Suprapubic skin (tissue), 4 donors: ENCODE measurements at places on chromosomes 12 and 14. TPM values are rescaled to one million over a fixed set of nuclear protein-coding genes. Genes with fewer than 3 reads are reported as not detected.

DNA sequence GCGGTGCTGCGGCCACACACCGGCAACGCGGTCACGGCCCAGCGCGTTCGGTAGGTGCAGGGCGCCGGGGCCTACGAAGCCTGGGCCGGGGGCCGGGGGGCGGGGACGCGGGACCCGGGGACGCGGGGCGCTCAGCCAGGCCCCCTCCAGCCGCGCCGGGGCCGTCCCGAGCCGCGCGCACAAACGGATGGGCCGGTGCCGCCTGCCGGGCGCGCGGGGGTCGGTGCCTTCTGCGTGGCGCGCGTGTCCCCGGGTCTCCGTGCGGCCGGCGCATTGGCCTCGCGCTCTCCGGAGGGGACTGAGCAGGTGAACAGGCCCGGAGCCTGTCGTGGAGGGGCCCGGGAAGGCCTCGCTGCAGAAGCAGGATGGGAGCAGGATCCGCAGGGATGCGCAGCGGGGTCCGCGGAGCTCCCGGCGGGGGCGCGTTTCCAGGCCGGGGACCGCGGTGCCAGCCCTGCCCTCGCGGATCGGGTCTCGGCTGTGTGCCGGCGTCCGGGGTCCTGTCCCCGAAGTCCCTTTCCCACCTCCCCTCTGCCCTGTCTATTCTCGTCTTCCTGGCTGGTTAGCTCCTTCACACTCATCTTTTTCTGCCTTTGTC is 421 bp downstream of the GLT1D1 start:
- DNase-seq = no peak
- no peaks in the 10 kb centered on the region for H3K36me3 ChIP-seq
- peaks cover 40% of the 10 kb centered on the region for H3K27me3 ChIP-seq
- H3K27ac ChIP-seq = no peak overlapping the region

- no peak for DNase-seq
- H3K4me1 ChIP-seq = no peaks in the 10 kb centered on the region
- no peak overlapping the region for H3K27ac ChIP-seq
- no peaks in the 10 kb centered on the region for H3K36me3 ChIP-seq
- H3K27me3 ChIP-seq = no peaks in the 10 kb centered on the region
Observed at GRCh38 chr12:102652645-102653313, 172.4 kb upstream of the IGF1 start.

- DNase-seq = no peak
- no peak overlapping the region for H3K27ac ChIP-seq
- H3K27me3 ChIP-seq = no peaks in the 10 kb centered on the region
- peaks cover 9% of the 10 kb centered on the region for H3K4me1 ChIP-seq
- H3K36me3 ChIP-seq = peaks cover 2% of the 10 kb centered on the region
Observed at GRCh38 chr12:95164656-95165055, 52.6 kb downstream of the FGD6 start.

GRCh38 chr12:77204083-77204482 is 138.7 kb upstream of the E2F7 start:
- no peaks in the 10 kb centered on the region for H3K4me1 ChIP-seq
- no peak overlapping the region for H3K4me3 ChIP-seq
- no peak for DNase-seq
- H3K36me3 ChIP-seq = no peaks in the 10 kb centered on the region
- no peak overlapping the region for H3K27ac ChIP-seq

DNA sequence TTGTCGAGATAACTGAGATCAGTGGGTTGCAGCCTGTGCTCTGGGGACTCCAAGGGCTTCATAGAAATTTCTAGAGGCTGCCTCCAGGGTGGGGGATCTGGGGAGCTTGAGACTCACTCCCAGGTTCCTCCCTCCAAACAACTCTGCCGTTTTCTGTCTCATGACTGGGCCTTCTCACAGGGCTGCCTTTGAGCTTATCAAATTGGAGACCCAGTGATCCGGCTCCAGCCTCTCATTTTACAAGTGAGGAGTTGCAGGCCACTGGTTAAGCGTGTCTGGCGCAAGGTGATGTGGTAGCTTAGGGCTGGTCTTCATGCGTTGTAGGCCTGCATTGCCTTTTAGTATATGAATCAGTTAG is 85.8 kb downstream of the SLC25A47 start:
- H3K27ac ChIP-seq = no peak overlapping the region
- H3K4me1 ChIP-seq = peaks cover 12% of the 10 kb centered on the region
- H3K36me3 ChIP-seq = no peaks in the 10 kb centered on the region

DNA sequence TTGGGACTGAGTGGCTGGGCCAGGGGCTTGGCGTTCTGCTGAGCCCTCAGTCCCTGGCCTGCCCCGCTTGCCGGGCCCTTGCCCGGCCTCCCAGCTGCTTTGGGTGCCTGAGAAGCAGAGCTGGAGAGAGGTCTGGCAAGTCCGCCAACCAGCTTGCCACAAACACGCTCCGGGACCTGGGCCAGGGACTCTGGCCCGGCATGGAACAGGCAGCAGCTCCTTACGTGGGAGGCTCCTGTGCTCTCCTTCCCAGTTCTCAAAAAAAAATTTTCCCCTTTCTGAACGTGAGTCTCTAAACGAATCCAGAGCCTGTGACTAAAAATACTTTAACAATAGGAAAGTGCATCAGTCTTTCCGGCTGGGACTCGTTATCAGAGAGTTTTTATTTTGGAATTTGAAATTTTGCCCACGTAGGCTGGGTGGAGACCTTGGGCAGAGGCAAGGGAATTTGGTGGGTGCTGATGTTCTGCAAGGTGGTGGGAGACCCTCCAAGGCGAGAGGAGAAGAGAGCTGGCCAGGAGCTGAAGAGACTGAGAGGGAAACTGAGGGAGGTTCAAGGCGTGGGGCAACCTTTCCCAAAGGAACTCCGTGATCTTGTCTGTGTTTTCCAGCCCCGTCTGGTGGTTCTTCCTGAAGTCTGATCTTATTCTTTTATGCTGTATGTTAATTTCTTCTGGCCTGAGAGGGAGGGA is 6.8 kb upstream of the NR4A1 start:
- no peaks in the 10 kb centered on the region for H3K27me3 ChIP-seq
- H3K27ac ChIP-seq = peak overlapping the region; percentile 74
- no peaks in the 10 kb centered on the region for H3K36me3 ChIP-seq
- peaks cover 54% of the 10 kb centered on the region for H3K4me1 ChIP-seq
- no peak overlapping the region for H3K4me3 ChIP-seq
- DNase-seq = peak; percentile 89

DNA sequence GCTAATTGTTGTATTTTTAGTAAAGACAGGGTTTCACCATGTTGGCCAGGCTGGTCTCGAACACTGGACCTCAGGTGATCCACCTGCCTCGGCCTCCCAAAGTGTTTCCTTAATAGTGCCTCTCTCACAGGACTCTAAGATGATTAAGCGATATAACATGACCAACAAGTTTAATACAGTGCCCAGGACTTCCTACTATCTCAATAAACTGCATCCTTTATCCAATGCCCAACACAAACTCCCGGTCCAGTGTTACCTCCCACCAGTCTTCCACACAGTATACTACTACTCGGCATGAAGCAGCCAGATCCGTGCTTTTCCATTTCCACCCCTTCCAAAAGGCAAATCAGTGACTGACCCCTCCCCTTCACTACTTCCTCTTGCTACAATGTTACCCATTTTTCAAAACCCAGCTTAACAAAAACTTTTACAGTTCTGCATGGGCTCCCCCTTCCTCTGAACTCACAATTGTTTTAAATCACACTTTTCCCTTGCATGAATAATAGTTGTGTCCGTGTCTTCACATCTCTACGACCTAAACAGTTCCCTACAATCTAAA is 900 bp downstream of the NOP2 start:
- peaks cover 20% of the 10 kb centered on the region for H3K4me1 ChIP-seq
- H3K36me3 ChIP-seq = peaks cover 56% of the 10 kb centered on the region
- H3K27ac ChIP-seq = peak overlapping the region; percentile 84
- no peak for DNase-seq
- no peaks in the 10 kb centered on the region for H3K27me3 ChIP-seq

- H3K4me1 ChIP-seq = peaks cover 13% of the 10 kb centered on the region
- no peak for DNase-seq
- H3K27ac ChIP-seq = no peak overlapping the region
- peaks cover 28% of the 10 kb centered on the region for H3K27me3 ChIP-seq
Observed at GRCh38 chr12:94143951-94144350, 4.4 kb upstream of the PLXNC1 start.

- peaks cover 4% of the 10 kb centered on the region for H3K27me3 ChIP-seq
- no peak for DNase-seq
- no peaks in the 10 kb centered on the region for H3K4me1 ChIP-seq
- H3K4me3 ChIP-seq = no peak overlapping the region
- H3K36me3 ChIP-seq = no peaks in the 10 kb centered on the region
Observed at GRCh38 chr14:52155651-52156213, 86.9 kb upstream of the NID2 start.

GRCh38 chr14:35927727-35928126 is 101.6 kb downstream of the BRMS1L start:
- H3K27me3 ChIP-seq = no peaks in the 10 kb centered on the region
- H3K4me1 ChIP-seq = no peaks in the 10 kb centered on the region
- H3K4me3 ChIP-seq = no peak overlapping the region
- H3K36me3 ChIP-seq = no peaks in the 10 kb centered on the region
- no peak for DNase-seq

DNA sequence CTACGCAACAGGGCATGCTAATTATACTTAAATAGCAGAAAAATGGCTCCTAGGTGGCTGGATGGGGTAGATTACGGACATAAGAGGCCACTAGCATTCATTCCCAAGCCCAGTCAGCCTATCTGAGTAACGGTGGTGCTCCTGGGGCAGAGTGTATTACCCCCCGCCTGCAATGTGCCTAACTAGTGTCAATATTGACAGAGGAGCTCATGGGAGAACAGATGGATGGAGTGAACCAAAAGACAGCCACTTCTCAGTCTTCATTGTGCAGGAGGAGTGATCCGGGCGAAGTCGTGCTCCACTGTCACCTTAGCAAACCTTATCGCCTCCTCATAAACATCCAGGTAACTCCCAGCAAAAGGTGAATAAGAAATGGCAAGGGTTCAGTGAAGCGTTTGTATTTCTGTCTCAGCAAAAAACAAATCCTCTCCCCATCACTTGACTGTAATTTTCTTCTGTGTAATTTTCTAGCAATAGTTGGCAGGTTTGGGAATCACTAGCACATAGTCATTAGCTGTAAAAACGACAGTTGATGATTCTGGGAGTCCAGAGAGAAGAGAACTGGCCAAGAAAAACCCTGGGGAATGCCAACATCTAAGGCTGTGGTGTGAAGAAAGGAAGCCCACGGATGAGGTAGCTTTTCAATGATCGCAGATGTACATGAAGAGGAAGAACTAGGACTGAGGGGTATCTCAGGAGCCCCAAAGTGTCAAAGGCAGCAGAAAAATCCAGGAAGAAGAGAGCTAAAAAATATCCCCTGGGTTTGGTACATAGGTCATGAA is 126.6 kb upstream of the BCL2L14 start:
- H3K36me3 ChIP-seq = no peaks in the 10 kb centered on the region
- H3K4me3 ChIP-seq = no peak overlapping the region
- peaks cover 3% of the 10 kb centered on the region for H3K4me1 ChIP-seq
- no peaks in the 10 kb centered on the region for H3K27me3 ChIP-seq

- H3K4me1 ChIP-seq = peaks cover 6% of the 10 kb centered on the region
- no peak for DNase-seq
- peaks cover 6% of the 10 kb centered on the region for H3K27me3 ChIP-seq
- H3K4me3 ChIP-seq = peak overlapping the region; percentile 47
- no peak overlapping the region for H3K27ac ChIP-seq
Observed at GRCh38 chr14:76267322-76268046, 108.5 kb upstream of the ESRRB start.

DNA sequence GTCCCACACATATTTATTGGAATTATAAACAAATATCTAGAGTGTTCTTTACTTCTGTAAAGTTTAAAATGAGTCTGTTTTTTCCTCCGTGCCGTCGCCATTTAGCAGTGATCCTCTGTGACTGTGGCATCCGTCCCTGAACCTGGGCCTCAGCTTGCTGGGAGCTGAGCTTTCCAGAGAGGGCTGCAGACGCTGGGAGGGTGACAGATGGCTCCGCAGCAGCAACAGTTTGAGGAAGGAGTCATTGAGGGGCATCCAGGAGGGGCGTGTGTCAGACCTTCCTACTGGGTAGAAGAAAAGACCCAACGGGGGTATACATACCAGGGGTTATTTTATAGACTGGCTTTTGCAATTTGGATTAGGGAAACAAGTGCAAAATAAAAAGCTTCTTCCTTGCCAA is 47.9 kb downstream of the NEUROD4 start:
- no peak for DNase-seq
- H3K4me1 ChIP-seq = no peaks in the 10 kb centered on the region
- H3K27me3 ChIP-seq = peaks cover 16% of the 10 kb centered on the region
- no peak overlapping the region for H3K27ac ChIP-seq
- no peak overlapping the region for H3K4me3 ChIP-seq
- H3K36me3 ChIP-seq = no peaks in the 10 kb centered on the region

GRCh38 chr14:101113108-101113612 is 209.6 kb upstream of the RTL1 start:
- H3K27me3 ChIP-seq = peaks cover under 1% of the 10 kb centered on the region
- no peak overlapping the region for H3K4me3 ChIP-seq
- no peak overlapping the region for H3K27ac ChIP-seq
- H3K4me1 ChIP-seq = no peaks in the 10 kb centered on the region
- no peaks in the 10 kb centered on the region for H3K36me3 ChIP-seq
- peak; percentile 55 for DNase-seq

GRCh38 chr14:65006261-65006721 is 19.6 kb downstream of the FNTB start:
- no peak overlapping the region for H3K27ac ChIP-seq
- no peaks in the 10 kb centered on the region for H3K27me3 ChIP-seq
- H3K4me1 ChIP-seq = peaks cover 3% of the 10 kb centered on the region
- H3K36me3 ChIP-seq = no peaks in the 10 kb centered on the region
- no peak overlapping the region for H3K4me3 ChIP-seq
- DNase-seq = no peak

- no peak overlapping the region for H3K4me3 ChIP-seq
- no peak for DNase-seq
- H3K27ac ChIP-seq = no peak overlapping the region
- H3K4me1 ChIP-seq = peaks cover 11% of the 10 kb centered on the region
Observed at GRCh38 chr12:63826006-63826585, 18.4 kb upstream of the SRGAP1 start.

- no peaks in the 10 kb centered on the region for H3K36me3 ChIP-seq
- H3K27ac ChIP-seq = no peak overlapping the region
Observed at GRCh38 chr12:129961091-129961490, 57.3 kb upstream of the TMEM132D start.

GRCh38 chr12:108193917-108194316 is 64.8 kb downstream of the WSCD2 start:
- no peak for DNase-seq
- H3K4me1 ChIP-seq = no peaks in the 10 kb centered on the region
- H3K27ac ChIP-seq = no peak overlapping the region
- H3K4me3 ChIP-seq = no peak overlapping the region

The PIWIL1 gene
- not detected for total RNA-seq

The OAS2 gene
- 3.9 TPM for total RNA-seq

The KIF21A gene
- total RNA-seq = 27.8 TPM

The MPHOSPH9 gene
- 44.3 TPM for total RNA-seq

The CLEC6A gene
- total RNA-seq = not detected

The RPL6 gene
- 1,752 TPM for total RNA-seq

The KCNMB4 gene
- 4.9 TPM for total RNA-seq

The IL22 gene
- total RNA-seq = not detected

The TPH2 gene
- not detected for total RNA-seq

The KRT83 gene
- 33.9 TPM for total RNA-seq

The GNG2 gene
- 7.1 TPM for total RNA-seq

The AKAP6 gene
- total RNA-seq = 4.2 TPM

The MYG1 gene
- total RNA-seq = 54.6 TPM

The CLEC2A gene
- 35.7 TPM for total RNA-seq

The RFLNA gene
- total RNA-seq = 1.2 TPM
